ENCODE measurements at places on chromosomes 1 and 21. TPM values are rescaled to one million over a fixed set of nuclear protein-coding genes. Genes with fewer than 3 reads are reported as not detected.

SLC1A7 gene
- 0.26 TPM for polyA plus RNA-seq

EMC1 gene
- 40.6 TPM for polyA plus RNA-seq

PRAMEF14 gene
- polyA plus RNA-seq, result not detected

CDKN2C gene
- 11.0 TPM for polyA plus RNA-seq

C1orf141 gene
- polyA plus RNA-seq, result not detected

CFAP141 gene
- polyA plus RNA-seq, result not detected

ELAPOR1 gene
- polyA plus RNA-seq, result 1.2 TPM

RPRD2 gene
- 49.3 TPM for polyA plus RNA-seq

FAM72B gene
- 4.4 TPM for polyA plus RNA-seq

ZBTB8A gene
- polyA plus RNA-seq, result 19.8 TPM

SERPINC1 gene
- 10.1 TPM for polyA plus RNA-seq

CENPL gene
- polyA plus RNA-seq, result 10.6 TPM

EVI5 gene
- 21.7 TPM for polyA plus RNA-seq

OR1C1 gene
- 0.08 TPM for polyA plus RNA-seq

RCSD1 gene
- polyA plus RNA-seq, result 13.1 TPM

SH2D1B gene
- 0.40 TPM for polyA plus RNA-seq

NBPF26 gene
- 17.4 TPM for polyA plus RNA-seq

THEM5 gene
- polyA plus RNA-seq, result 0.82 TPM

PDZK1IP1 gene
- 52.3 TPM for polyA plus RNA-seq

FAM131C gene
- 1.8 TPM for polyA plus RNA-seq

SRSF11 gene
- 268 TPM for polyA plus RNA-seq

UBE2U gene
- 0.13 TPM for polyA plus RNA-seq

AMY1C gene
- not detected for polyA plus RNA-seq

RORC gene
- 1.6 TPM for polyA plus RNA-seq

ADORA3 gene
- polyA plus RNA-seq, result 0.35 TPM

SRP9 gene
- polyA plus RNA-seq, result 434 TPM

WLS gene
- 131 TPM for polyA plus RNA-seq

LRRC38 gene
- polyA plus RNA-seq, result not detected

GNG4 gene
- polyA plus RNA-seq, result 4.2 TPM

NID1 gene
- 168 TPM for polyA plus RNA-seq

CLEC20A gene
- 0.19 TPM for polyA plus RNA-seq

GORAB gene
- 19.7 TPM for polyA plus RNA-seq

KIF21B gene
- 2.6 TPM for polyA plus RNA-seq

ZNF593OS gene
- 0.41 TPM for polyA plus RNA-seq

OR2M5 gene
- not detected for polyA plus RNA-seq

GPX7 gene
- polyA plus RNA-seq, result 72.2 TPM

LAPTM5 gene
- 14.4 TPM for polyA plus RNA-seq

IFI6 gene
- 27.7 TPM for polyA plus RNA-seq

LAMB3 gene
- polyA plus RNA-seq, result 1.1 TPM

KRTAP10-11 gene
- polyA plus RNA-seq, result not detected

HS2ST1 gene
- polyA plus RNA-seq, result 53.1 TPM

PLA2G5 gene
- not detected for polyA plus RNA-seq

HAO2 gene
- polyA plus RNA-seq, result 103 TPM

C4BPA gene
- polyA plus RNA-seq, result 0.39 TPM

KRTAP11-1 gene
- polyA plus RNA-seq, result not detected

SPATA21 gene
- polyA plus RNA-seq, result not detected

TTC22 gene
- polyA plus RNA-seq, result 8.8 TPM

OR2L2 gene
- polyA plus RNA-seq, result 0.14 TPM

GPR161 gene
- 20.7 TPM for polyA plus RNA-seq

VSIG8 gene
- 0.73 TPM for polyA plus RNA-seq

DCST1 gene
- polyA plus RNA-seq, result 0.14 TPM

SHE gene
- 9.2 TPM for polyA plus RNA-seq

MEX3A gene
- 42.7 TPM for polyA plus RNA-seq

IQCC gene
- 10.4 TPM for polyA plus RNA-seq

URB2 gene
- polyA plus RNA-seq, result 8.2 TPM

SLC22A15 gene
- 7.1 TPM for polyA plus RNA-seq

NLRP3 gene
- polyA plus RNA-seq, result 2.0 TPM

SHISA4 gene
- 15.8 TPM for polyA plus RNA-seq

All from left renal cortex interstitium (tissue), 4 donors.